ENCODE measurements at places on chromosomes 5 and 9.

DNA sequence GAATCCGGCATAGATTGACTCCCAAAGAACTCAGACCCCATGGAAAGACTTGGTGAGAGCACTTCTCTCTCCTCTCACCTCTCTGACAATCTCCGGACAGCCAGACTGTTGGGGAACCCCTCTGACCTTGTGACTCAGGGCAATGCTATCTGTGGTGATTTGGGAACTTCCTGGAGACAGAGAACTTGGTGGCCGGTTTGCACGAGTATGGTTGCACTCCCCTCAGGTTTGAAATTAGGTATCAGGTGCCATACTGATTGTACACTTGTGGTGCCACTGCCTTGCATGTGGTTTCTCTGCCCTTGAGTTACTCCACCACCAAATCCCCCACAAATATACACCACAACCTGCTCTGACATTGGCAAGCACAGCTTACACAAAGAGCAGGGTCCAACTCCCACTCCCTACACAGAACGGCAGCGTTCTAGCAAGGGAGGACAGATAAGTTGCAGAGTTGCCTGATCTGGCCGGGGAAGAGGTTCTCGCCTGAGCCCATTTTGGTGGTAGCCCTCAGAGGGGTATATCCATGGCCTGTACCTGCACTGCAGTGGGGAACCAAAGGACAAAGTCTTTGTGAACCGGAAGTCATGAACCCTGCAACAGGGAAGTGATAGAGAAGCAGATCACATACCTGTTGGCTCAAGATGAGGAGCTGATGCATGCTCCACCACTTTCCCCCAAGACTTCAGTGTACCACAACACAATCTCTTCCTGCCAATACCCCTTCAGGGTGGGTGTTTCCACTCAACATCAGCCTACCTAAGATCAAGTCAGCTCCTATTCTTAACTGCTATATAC is 255.1 kb downstream of the MCTP1 start:
- no peak for DNase-seq

GRCh38 chr5:137309290-137309689 is 189.8 kb downstream of the SPOCK1 start:
- no peak for DNase-seq

GRCh38 chr5:68046445-68046844 is 169.1 kb upstream of the PIK3R1 start:
- DNase-seq, result no peak

DNA sequence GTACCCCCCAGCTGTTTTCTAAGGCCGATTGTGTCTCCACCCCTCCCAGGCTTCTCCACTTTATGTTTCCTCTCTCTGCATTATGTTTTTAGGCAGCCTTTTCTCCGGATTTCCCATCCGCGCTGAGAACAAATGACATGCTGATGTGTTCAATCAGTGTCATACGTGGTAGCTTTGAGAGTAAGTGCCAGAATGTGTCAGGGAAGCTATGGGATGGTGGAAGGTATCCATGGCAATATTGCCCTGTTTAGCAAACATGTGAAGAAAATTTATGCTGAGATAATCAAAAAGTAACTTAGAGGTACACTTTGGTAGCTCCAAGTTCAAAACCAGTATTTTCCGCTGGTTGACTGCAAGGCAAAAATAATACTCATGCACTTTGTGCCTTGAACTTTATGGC is 36.6 kb upstream of the LECT2 start:
- DNase-seq, result no peak

DNA sequence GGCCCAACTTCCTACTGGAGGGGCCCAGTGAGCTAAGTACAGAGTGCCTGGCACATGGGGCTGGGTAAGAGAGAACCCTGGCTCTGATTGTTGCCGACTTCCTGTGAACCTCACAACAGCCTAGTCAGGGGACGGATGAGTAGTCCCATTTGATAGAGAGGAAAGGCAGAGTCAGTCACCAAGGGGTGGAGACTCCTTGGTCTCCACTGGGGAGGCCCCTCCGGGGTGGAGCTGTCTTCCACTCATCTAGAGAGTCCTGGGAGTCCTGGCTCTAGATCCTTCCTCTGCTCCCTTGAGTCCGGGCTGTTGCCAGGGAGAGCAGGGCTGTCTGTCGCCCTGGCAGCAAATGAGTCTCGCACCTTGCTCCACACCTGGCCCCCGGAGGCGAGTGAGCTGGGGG is 8.0 kb downstream of the GRK6 start:
- no peak for DNase-seq

GRCh38 chr9:81896070-81896469 is 32.2 kb upstream of the SPATA31D4 start:
- DNase-seq, result no peak

GRCh38 chr9:137445275-137445807 is 4.2 kb upstream of the ENTPD8 start:
- DNase-seq, result peak; percentile 74

- no peak for DNase-seq
Observed at GRCh38 chr9:122186301-122186700, 26.6 kb downstream of the MORN5 start.

GRCh38 chr5:33701251-33701650 is 190.5 kb downstream of the ADAMTS12 start:
- DNase-seq, result no peak

DNA sequence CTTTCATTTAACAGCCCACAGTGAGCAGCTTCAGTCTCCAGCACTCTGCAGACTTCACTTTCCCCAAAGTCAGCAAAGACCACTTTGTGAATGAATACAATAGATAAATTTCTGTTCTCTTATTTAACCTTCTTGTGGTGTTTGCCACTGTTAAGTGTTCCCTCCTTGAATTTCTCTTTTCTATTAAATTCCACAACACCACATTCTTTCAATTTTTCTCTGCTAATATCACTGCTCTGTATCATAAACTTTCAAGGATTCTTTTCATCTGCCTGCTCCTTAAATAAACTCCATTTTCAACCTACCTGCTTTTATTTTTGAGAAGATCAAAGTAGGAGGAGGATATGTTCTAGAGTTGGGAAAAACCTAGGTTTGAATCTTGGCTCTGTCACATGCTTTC is 739.5 kb upstream of the GRAMD2B start:
- no peak for DNase-seq

DNA sequence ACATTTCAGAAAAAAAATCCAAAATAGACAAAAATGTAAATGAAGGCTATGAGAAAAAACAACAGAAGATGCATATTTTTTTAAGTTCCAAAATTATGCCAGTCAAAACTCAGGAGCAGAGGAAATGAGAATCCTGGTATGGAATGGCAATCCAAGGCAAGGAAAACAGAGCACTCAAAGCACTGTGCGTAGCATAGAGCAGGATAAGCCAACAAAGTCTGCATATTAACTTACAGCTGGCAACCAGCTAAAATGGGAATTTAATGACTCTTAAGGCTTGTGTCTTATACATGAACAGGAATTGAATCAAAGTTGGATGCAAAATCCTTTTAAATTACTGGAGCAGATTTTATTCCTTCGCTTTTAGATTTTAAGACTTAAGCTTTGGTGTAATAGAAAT is 203.5 kb upstream of the DAPK1 start:
- DNase-seq, result no peak

DNA sequence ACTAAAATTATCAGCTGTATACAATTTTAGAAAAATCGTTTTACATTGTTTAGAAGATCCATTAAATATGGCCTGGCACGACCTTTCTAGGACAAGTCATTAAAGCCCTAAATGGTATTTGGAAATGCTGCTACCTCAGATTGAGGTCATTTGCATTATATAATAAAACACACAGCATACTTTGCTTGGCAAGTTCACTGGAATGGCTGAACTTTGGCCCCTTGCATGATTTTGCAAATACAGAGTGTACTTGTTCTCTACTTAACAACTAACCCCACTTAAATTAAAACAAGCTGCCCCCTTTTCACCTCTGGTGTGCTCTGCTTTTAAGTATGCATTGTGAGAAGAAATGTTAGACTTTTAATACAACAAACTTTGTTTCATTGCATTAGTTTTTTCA is 860.1 kb downstream of the PTPRD start:
- DNase-seq, result no peak

- no peak for DNase-seq
Observed at GRCh38 chr9:104879555-104880309, 48.2 kb downstream of the ABCA1 start.

DNA sequence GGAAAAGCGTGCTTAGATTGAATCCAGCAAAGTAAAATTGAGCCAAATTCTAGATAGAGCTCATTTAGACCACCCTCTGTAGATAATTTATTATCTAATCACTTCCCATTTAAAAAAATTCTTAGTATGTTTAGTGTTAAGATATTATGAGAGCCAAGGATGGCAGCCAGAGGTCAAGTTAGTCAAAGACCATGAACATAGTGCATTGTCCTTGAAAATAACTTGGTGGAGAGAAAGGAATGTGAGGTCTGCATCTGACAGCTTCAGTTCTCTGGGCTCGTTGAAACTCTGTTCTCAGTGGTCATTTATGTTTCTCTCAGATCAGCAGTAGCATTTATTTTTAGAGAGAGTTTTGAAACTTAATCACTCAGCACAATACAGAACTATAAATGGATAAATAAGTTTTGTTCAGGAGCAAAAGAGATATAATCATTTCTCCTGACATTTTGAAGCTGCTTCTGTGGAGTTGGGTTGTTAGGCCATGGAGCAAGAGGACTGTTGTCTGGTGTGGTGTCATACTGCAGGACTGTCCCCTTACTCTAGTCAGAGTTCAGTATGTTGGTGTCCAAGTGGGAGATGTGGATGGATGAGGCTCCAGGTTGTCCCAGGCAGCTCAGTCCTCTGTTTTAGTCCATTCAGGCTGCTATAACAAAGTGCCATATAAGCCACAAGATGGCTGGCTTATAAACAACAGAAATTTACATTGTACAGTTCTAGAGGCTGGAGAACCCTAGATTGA is 337.7 kb downstream of the FBXL7 start:
- DNase-seq, result no peak

- no peak for DNase-seq
Observed at GRCh38 chr5:33692980-33693379, 198.8 kb downstream of the ADAMTS12 start.

GRCh38 chr9:121755581-121755980 is 104.1 kb downstream of the DAB2IP start:
- DNase-seq, result no peak

DNA sequence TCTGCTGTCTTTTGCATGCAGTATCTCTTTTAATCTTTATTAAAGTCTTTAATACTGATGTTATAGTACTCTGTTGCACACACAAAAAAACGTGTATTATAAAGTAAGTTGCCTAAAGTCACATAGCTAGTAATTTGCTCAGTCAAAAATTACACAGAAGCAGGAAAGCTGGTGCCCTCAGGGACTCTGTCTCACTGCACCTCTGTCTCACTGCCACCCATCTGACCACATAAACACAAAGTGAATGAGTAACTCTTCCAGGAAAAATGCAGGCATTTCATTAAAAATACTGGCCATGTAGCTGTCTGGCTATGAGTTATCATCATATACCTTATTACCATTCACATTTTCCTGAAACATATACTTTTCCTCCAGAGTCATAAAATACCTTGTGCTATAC is 591.7 kb downstream of the CSNK1G3 start:
- DNase-seq, result no peak

- no peak for DNase-seq
Observed at GRCh38 chr5:13956471-13956870, 12.0 kb upstream of the DNAH5 start.

DNA sequence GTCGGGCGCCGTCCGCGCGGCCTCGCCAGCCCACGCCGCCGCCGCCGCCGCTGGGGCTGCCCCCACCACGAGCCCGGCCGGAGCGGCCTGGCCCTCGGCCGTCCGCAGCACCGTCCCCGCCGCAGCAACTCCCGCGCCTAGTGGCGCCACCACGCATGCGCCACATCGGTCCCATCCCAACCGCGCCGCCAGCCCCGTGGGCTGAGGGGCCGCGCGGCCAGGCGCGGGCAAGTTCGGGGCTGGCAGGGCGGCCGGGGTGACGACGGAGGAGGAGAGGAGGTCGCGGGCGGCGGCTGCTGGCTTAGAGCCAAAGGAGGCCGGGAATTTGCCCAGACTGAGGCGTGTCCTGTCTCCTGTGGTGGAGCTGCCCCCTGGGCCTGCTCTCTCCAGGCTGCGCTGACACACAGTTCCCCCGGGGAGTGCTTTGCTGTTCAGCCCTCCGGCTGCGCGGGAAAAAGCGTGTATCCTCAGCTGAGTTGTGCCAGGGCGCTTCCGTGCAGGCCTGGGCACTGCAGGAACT is at the start of gene TUSC1:
TSS of gene TUSC1 (minus strand) at position 298 of the 520 bp plus-strand sequence. CDS start at position 166, 132 bp downstream.
- peak; percentile 87 for DNase-seq

DNA sequence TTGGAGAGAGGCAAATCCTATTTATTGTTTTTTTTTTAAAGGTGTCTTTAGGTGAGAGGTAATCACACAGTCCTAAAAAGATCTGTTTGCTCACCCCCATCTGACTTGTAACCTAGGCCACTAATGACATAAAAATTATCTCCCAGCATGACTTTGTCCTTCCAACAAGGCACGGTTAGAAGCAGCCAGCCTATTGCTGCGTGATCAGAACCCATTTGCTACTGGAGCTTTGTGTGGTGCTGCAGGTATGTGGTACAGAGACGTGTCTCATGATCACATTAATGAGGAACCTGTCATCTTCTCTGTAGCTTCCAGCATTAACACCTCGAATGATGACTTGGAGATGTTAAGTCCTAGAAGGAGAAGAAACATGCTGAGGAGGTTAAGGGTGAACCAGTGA is 555.8 kb upstream of the TLE4 start:
- DNase-seq, result no peak

DNA sequence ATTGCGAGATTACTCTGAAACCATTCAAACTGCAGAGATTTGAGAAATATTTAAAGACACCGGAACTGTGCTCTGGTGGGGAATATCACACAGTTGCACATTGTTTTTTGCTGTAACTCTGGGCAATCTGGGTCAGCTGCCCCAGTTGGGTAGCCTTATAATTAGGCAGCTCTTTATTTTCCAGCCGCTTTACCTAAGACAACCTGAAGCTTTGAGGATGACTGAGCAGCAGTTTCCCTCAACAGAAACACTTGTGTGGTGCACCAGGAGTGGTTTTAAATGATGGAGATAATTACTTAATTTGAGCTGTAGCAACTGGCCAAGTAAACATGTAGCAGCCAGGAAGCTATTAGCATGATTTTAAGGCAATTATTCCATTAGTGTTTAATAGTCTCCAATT is 2.9 kb downstream of the PLCXD3 start:
- no peak for DNase-seq

DNA sequence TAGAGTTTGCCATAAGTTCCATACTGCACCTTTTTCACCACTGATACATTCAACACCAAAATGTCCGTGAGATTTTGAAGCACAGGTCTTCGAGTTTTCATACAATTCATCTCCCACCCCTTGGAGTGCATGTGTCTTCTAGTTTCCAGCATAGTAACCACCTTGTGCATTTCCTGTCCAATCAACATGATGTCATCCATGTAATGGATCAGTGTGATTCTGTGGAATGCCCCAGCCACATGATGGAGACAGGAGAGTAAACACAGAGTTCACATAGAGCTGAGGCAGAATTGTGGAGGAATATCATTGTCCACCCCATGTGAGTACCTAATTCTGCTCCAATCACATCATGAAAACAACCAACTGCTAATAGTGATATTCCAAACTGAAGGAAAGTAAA is 441.5 kb upstream of the CDH6 start:
- DNase-seq, result no peak

- DNase-seq, result no peak
Observed at GRCh38 chr9:27362447-27363210, 65.7 kb upstream of the EQTN start.

GRCh38 chr5:114249823-114250222 is 112.0 kb upstream of the KCNN2 start:
- DNase-seq, result no peak

All from heart left ventricle (tissue), 16 donors.